GM12878 (cell line): ENCODE measurements at places on chromosomes 5 and 9.

DNA sequence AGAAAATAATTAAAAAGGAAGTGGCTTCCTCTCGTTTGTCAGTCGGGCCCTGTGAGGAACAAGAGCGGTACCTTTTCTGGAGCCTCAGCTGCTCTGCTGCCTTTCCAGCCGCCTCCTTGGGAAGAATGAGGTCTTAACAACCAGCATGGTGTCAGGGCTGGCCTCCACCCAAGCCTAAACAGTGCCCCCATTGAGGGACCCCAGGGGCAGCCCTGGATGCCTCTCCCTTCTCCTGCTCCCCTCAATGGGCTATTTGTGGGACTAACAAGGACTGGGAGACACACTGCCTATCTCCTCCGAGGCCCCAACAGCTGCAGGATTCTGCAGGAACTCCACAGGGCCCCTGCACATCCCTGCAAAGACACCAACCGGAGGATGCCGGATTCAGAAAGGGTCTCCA lies 155.4 kb upstream of the MAP3K1 start:
- no peak for DNase-seq

GRCh38 chr9:32554107-32554506 lies 1.7 kb upstream of the TOPORS start:
- DNase-seq: no peak

- no peak for DNase-seq
These were observed 132.2 kb downstream of the ZNF354C start for GRCh38 chr5:179192185-179192890.

DNA sequence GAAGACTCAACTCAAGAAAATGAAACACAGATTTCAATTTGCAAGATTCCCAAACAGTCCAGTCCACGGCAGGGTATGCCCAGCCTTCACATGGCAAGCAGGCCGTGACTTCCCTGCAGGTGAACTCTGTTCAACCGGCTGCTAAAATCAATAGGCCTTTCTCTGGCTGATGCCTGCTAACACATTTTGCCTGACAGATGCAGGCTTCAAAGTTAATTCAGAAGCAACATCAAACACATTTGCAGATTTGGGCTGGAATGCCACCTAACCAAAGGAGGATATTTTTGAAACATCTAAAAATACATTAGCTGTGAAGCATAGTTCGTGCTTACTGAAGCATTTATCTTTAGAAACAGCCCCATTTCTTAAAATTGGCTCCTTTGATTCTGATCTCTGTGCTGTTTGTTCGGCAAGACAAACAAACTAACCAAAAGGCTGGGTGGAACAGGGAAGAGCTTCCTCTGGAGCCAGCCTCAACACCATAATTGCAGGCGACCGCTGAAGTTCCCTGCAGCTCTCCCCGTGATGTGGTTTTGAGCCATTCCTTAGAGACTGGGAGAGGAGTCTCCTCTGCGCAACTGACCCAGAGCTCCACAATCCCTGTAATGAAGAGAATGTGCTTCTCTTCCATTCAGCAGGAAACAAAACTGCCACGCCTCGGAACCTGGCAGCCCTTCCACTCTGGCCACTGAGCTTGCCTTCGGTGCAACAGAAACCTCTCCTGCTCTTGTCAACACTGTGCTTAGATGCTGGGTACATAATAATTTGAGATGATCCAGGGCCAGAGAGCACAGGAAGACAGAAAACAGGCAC lies 126.5 kb downstream of the MYO10 start:
- DNase-seq: no peak

DNA sequence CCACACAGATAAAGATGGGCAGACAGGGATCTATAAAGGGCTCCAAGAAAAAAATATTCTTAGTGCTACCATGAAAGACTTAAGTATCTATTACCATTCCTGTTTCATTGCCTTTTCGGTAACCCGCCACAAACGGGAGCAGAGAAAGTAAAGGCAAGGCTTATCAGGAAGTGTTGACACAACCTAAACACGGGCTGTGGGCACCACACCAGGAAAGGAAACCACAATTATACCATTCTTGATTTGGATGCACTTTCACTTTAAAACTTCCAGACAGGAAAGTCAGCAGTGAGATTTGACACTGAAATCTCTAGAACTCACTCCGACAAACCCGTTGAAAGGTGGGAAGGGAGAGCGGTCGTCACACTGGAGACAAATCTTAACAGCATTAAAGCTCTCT lies 6.5 kb downstream of the TLE1 start:
- DNase-seq: no peak

DNA sequence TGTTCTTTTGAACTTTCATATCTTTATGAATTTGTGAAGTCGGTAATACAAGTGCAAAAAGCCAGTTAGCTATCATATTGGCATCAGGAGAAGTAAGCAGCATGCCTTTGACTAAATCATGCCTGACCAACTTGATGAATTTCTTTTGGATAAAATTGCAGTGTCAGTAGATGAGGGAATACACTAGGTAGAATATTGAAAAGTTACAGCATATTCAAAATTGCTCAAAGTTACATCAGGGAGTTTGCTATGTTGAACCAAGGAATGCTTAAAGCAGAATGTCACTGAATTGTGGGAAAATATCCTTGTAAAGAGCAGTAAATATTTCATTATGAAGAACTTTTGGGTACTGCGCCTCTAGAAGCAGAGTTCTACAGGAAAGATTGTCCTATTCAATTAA lies 87.1 kb upstream of the TLX3 start:
- DNase-seq: no peak

DNA sequence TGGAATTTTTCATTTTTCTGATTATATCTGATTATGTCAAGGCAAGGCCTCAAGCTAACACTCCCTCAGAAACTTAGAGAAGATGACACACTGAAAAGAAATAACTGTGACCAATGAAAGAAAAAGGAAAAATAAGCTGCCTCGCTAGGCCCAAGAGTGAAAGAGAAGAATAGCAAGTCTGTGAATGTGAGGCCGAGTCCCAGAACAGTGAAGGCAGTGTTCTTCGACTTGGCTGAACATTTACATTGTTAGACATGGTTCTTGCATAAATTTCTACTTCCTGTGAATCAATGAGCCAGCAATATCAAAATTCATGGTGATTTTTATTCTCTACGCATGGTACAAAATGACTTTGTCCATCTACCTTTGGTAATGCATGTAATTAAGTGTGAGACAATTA lies at the start of gene ATP10B:
TSS of gene ATP10B (minus strand) at position 163 of the 400 bp plus-strand sequence. CDS start 164,137 bp downstream, outside the sequence.
- no peak for DNase-seq

DNA sequence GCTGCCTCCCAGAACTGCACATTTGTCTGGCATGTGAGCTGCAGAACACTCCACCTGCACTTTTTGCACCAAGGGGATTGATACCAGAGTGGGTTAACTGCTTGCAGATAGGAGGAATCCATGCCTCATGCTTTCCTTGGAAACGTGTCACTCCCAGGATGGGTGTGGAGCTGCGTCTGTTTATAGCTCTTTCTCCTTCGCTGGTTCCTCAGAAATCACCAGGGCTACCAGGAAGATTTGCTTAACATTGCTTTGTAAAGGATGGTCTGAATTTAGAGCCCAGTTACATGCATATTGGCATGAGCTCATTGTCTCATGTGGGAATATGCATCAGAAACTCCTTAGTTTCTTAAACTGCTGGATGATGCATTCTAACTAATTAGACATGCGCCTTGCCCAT lies 234.6 kb downstream of the GADD45G start:
- DNase-seq: no peak

DNA sequence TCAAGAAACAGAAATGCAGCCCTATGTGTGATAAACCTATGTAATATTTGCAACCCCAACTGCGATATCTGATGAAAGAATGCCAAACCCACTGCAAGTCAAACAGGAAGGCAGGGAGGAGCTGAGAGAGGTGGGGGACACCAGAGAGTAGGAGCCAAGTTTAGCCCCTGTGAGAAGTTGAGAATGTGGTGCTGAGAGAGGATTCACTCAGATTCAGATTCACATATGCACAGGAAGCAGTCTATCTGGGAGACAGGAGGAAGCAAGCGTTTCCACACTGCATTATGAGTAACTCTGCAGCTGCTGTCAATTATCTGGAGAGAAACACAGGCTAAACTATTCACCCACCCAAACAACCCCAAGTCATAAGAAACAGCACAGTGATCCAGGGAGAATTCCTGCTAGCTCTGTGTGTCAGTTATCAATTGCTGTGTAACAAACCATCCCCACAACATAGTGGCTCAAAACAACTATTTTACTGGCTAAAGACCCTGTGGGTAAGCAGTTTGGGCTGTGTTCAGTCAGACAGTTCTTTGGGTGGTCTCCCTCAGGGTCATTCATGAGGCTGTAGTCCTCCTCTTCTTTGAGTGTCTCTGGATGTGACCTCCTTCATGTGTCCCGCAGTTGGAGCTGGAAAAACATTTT lies 161.9 kb upstream of the RAI14 start:
- no peak for DNase-seq

GRCh38 chr9:129731477-129732085 lies 21.3 kb downstream of the PTGES start:
- DNase-seq: no peak

DNA sequence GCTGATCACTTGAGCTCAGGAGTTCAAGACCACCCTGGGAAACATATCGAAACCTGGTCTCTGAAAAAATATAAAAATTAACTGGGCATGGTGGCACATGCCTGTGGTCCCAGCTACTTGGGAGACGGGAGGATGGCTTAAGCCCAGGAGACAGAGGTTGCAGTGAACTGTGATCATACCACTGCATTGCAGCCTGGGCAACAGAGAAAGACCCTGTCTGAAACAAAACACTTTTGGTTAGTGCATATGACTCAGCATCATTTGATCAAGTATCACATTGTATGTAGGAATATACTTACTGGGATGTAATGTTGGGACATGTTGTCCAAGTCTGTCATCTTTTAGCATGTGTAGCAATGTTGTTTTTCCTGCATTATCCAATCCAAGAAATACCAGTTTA lies 12.0 kb downstream of the SAR1B start:
- no peak for DNase-seq

DNA sequence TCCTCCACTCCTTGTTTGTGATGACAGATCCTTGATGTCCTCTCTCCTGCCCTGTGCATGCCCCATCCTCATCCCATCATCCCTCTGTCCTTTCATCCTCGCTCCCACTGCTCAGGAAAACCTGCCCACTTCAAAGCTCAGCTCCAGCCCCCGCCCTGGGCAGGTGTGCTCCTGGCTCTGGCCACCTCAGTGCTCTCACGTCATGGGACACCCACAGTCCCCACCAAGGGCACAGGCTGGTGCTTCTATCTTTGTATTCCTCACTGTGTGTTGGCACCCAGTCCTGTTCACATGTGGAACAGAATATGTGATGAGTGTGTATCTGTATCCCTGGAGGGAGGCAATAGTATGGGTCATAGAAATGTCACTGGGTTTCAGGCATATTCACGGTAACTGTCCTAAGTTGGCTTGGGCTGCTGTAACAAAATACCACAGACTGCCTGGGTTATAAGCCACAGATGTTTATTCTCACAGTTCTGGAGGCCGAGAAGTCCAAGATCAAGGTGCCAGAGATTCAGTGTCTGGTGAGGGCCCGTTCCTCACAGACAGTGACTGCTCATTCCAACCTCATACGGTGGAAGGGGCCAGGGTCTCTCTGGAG lies 13.5 kb downstream of the GFPT2 start:
- DNase-seq: no peak

GRCh38 chr9:86589730-86590129 lies 235.5 kb upstream of the TUT7 start:
- no peak for DNase-seq

- DNase-seq: no peak
These were observed 475.4 kb downstream of the DMAC1 start for GRCh38 chr9:7324152-7324598.

DNA sequence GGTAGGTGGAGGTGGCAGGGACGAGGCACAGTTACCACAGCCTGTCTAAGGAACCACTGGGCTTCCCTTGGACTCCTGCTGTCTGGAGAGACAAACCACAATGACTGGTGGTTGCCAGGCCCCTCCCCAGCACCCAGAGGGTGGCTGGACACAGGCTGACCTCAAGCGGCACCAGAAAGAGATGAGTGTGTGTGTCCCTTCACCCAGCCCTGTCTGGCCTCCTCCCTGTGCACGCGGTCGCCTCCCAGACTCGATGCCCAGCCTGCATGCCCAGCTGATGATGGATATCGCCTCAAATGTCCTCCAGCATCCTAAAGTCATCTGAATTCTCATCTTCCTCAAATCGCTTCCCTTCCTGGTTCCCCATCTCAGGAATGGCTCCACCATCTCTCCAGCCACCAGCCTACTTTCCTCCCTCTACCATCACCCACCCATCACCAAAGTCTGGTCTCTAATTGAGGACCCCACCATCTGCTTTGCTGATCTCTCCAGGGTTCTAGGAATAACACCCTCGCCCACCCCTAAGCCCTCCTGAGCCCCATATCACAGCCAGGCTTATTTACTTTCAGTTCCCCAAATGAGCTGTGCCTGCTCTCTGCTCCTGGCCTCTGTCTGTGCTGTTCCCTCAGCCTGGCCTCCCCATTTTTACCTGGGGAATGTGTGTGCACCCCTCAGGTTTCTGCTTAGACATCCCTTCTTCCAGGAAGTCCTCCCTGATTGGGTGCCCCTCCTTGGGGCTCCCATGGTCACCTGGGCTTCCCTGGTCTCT lies 52.5 kb upstream of the GGTA1 start:
- no peak for DNase-seq

DNA sequence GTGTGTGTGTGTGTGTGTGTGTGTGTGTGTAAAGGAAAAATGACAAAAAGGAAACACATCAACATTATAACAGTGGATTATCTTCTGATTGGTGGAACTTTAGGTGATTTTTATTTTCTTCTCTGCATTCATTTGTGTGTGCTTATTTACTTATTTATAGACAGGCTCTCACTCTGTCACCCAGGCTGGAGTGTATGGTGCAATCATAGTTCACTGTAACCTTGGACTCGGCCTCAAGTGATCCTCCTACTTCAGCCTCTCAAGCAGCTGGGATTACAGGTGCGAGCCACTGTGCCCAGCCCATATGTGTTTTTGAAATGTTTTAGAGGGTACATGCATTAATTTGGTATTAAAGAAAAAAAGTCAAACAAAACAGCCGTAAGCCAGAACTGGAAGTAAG lies 39.1 kb downstream of the FAT2 start:
- no peak for DNase-seq

GRCh38 chr5:10625700-10626472 lies 62.0 kb downstream of the ANKRD33B start:
- no peak for DNase-seq

- peak; percentile 91 for DNase-seq
These were observed 106.3 kb downstream of the C9orf152 start for GRCh38 chr9:110101531-110102161.

DNA sequence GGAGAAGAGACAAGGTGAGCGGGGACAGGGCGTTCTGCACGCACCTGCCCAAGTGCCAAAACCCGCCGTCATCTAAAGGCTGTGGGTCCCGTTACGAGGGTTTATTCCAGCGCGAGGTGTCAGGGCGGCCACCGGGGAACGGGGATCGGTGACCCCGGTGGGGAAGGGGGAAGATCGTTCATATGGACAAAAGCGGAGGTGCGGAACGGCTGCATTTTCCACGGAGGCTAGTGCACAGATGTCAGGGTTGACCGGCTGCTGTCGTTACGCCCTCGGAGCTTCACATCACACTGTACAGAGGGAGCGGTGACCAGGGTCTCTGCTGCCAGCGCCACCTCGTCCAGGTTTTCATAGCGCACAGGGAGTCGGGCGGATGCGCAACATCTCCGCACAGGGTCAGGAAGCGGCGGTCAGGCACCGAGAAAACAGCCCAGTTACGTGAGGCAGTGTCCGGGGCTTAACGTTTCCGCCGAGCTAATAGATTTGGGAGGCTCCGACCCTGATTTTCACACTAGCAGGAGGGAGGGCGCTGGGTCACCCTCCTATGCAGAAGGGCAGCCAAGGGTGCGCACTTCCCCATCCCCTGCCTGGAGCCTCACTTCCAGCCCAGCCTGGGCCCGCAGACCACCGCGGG lies 13.5 kb downstream of the BTNL9 start:
- no peak for DNase-seq
